Stimulated activated CD8-positive, alpha-beta memory T cell treated with anti-CD3 and anti-CD28 coated beads, Interleukin-12 subunit alpha, Interleukin-12 subunit beta, amount 100 ng/mL, for 4 hours (primary cell): ENCODE measurements at places on chromosomes 16 and 17.

GRCh38 chr17:75730065-75730464, 8.8 kb downstream of the ITGB4 start:
- no peak for DNase-seq

- no peak for DNase-seq
Observed at GRCh38 chr17:5785867-5786509, 201.7 kb upstream of the NLRP1 start.

DNA sequence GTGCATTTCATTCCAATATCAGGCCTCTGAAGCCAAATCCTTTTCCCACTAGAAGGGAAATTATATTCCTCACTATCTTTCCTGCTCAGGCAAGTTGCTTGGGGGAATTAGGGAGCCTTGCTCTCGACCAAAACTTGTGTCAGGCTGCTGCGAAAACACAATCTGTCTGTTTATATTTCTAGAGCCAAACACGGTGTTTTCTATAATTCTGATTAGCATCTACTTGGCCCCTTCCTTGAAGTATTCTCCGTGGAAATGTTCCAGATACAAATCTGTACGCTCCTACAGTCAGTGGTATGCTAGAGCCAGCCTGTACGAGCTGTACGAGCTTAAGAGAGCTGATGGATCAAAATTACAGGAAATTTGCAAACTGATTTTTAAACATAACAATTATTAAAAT, 299.3 kb upstream of the SALL1 start:
- no peak for DNase-seq

DNA sequence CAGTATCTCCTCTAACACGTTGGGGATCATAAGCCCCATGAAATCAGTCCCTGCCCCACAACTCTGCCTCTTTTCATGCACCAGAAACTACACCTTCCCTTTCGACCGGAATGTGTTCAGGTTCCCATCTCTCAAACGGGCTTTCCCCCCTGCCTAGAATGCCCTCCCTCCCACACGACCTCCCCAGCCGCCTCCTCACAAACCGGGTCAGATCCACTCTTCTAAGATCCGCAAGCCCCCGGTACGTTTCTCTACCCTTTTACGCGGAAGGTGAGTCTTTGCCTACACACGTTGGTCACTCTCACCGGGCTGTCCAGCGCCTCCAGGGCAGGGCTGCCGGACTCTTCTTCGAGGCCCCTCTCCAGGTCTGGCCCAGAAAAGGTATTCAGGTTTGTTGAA, 708 bp downstream of the DHX33 start:
- DNase-seq = no peak

- DNase-seq = no peak
Observed at GRCh38 chr16:85789773-85790172, 9.6 kb downstream of the EMC8 start.

- DNase-seq = no peak
Observed at GRCh38 chr17:74271901-74272561, 2.0 kb upstream of the DNAI2 start.

DNA sequence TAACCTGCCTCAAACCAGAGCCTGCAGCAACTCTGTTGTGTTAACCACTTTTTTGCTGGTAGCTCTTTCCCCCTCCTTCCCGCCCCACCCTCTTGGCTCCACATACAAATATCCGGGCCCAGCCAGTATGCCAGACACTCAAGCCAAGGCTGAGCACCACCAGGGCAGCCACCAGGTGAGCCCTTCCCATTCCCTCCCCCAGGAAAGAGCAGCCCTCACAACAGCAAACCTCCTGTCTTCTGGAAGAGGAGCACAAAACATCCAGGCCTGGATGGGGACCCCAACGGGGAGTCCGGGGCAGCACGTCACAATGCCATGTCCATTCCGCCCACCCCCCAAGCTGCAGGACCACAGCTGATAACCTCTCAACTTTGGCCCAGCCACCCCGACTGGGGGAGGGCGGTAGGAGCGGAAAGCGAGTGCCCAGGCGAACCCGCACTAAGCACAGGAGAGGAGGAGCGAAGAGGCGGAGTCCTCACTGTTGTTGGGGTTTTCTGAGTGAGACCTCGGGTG, 757 bp downstream of the ORMDL3 start:
- DNase-seq = peak; percentile 23

DNA sequence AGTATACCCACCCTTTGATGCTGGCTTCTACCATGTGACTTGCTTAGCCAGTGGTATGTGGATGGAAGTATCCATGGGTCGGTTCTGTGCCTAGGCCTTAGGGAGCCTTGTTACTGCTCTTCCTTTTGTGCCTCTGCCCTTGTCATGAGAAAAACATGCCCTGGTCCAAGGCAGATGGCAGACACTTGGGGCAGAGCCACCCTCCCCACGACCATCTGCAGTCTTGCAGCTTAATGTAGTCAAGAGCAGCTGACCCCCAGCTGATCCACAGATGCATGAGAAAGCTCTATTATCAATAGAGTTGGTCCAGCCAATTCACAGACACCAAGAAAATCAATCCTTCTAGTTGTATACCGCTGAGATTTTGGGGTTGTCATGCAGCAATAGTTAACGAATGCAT, 95.7 kb downstream of the SLC39A11 start:
- DNase-seq = no peak

GRCh38 chr16:67237396-67238277, 9.6 kb downstream of the FHOD1 start:
- DNase-seq = no peak

GRCh38 chr16:4264546-4264945, 8.3 kb downstream of the TFAP4 start:
- no peak for DNase-seq

DNA sequence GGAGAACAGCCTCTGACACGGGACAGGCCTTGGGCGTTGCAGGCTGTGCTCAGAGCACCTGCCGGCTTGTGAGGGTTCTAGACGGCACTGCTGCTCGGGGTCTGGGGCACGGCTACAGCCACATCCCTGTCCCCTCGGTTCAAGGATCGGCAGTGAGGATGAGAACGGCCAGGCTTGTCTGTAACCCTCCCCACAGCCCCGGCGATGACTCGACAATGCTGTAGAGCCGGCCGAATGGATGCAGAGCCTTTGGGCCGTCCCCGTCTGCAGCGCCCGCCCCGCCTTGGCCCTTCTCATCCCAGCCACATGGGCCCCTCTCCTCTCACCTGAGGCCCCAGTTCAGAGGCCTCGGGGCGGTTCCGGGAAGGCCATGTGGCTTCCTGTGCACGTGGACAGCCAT, 49.0 kb upstream of the METRNL start:
- no peak for DNase-seq

DNA sequence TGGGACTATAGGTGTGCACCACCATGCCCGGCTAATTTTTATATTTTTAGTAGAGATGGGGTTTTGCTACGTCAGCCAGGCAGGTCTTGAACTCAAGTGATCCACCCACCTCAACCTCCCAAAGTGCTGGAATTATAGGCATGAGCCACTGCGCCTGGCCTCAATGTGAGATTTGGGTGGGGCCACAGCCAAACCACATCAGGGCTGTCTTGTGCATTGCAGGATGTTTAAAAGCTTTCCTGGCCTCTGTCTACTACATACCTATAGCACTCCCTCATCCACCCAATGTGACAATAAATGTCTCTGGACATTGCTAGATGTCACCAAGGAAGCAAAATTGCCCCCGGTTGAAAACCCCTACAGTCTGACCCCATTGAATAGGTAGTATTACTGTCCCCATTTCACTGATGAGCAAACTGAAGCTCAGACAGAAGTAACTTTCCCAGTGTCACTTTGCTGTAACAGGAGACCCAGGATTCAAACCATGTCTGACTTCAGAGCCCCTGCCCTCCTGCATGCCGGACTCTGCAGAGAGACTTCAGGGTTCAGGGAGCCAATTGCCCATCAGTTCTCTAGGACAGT, 3.6 kb upstream of the MAP3K14 start:
- no peak for DNase-seq

- DNase-seq = no peak
Observed at GRCh38 chr16:71855937-71856662, 10.3 kb downstream of the ATXN1L start.

- DNase-seq = no peak
Observed at GRCh38 chr17:57438066-57438731, 181.9 kb downstream of the MSI2 start.

DNA sequence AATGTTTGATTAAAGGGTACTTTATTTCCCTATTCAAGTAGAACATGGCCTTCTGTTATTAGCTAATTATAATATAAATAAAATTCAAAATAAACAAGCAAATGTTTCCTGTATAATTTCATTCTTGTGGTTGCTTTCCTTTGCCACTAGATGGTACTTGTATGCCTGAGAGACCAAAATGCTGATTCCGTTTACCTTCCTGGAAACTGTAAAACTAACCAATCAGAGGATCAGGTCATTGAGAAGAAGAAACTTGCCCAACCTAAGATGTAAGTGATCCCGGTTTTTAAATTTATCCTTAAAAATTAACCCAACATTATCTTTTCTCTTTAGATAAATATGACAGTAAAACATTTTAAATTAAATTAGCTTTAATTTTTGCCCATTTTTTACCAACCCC, 8.1 kb upstream of the ABCA5 start:
- DNase-seq = no peak

DNA sequence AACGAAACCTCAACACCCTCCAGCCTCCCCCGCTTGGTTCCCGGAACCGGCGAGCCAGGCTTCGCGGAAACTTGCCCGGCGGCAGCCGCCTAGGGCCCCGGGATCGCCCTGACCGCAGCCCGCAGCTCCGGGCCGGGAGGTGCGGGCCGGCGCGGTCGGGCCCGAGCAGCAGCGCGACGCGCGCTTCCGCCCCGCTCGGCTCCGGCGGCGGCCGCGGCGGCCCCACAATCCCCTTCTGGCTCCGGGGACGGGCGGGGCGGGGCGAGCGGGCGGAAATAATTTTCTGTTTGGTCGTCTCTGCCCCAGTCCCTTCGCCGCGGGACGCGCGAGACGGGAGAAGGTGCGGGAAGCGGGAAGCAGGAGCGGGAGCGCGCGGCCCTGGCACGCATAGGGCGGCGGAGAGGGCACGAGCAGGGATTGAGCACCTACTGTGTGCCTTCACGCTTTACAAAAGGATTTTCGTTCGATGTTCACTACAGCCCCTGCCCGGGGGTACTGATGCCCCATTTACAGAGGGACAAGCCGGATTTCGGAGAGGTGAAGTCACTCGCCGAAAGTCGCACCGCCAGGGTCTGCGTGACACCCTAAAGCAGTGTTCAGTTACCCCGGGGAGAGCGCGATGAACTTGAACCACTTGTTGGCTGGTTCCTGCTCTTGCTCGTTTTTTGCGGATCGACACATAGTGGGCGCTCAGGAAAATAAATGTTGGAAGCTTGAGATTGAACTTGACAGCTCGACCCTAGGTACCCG, 2.7 kb upstream of the MLLT6 start:
- peak; percentile 75 for DNase-seq

DNA sequence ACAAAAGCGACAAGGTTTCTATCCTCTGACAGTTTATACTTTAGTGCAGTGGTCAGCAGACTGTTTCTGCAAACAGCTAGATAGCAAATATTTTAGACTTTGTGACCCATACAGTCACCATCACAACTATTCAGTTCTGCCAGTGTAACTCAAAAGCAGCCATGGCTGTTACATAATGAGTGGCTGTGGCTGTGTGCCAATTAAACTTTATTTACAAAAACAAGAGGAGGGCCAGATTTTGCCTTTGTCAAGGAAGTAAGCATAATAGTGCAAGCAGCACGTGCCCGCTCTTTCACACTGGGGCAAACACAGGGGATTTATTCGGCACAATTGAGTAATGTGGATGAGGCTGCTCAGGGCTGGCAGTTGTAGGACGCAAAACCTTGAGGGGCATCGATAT, 551.5 kb downstream of the MAF start:
- no peak for DNase-seq

DNA sequence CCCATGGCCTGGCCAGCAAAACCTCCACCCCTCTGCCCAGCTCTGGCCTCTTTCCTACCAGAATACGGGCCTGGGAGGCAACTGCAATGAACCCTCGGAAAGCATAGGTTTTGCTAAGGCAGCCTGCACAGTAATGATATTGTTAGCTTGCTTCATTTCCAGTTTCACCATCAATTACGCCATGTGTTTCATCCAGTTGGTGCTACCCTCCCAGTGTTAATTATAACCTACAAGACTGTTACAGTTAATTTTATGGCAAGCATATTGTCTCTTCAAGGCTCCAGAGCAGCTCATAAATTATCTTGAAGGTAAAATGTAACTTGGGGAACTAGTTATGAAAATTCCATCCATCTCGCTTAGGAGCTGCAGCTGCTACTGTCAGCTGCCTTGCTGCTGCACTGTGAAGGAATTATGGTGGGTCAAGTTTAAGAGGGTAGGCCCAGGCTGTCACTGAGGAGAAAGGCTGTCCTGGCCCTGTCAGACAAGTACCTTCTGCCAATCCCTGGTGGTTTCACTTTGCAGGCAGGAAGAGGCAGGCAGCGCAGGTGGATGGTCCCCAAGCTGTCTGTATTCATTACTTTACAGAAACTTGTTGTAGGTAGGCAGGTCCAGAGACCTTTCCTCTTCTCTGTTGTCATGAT, 242.9 kb downstream of the FTO start:
- DNase-seq = no peak

GRCh38 chr17:56213031-56213430, 59.8 kb downstream of the ANKFN1 start:
- DNase-seq = no peak

- DNase-seq = peak; percentile 65
Observed at GRCh38 chr17:7686222-7687071, 843 bp downstream of the TP53 start.

DNA sequence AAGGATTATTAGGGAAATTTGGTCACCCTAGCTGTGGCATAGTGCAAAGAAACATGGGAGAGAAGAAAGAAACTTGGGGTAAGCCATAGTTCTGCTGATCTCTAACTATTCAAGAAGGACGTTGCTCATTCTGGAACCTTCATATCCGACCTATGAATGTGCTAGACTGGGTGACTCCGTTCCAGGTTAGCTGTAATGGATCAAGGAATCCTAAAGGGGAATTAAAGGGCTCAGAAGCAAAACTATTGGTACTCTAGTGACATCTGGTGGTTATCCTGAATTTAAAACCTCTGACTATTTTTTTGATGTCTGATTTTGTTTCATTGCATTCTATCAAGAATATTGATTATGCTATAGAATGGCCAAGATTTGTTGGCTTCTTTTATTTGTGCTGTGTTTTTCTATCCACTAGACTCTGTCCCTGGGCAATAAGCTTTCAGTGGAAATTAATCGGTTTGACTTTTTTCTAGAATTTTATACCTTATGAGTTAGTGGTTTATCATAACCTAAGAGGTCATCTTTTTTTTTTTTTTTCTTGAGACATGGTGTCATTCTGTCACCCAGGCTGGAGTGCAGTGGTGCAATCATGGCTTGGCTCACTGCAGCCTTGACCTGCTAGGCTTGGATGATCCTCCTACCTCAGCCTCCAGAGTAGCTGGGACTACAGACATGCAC, 19.5 kb downstream of the PCTP start:
- no peak for DNase-seq
